ENCODE measurements at places on chromosomes 4 and X.

- no peak overlapping the region for H3K4me3 ChIP-seq
- no peaks in the 10 kb centered on the region for H3K36me3 ChIP-seq
- no peaks in the 10 kb centered on the region for H3K27me3 ChIP-seq
- H3K4me1 ChIP-seq = no peaks in the 10 kb centered on the region
- H3K27ac ChIP-seq = no peak overlapping the region
Observed at GRCh38 chrX:35842674-35843073, 44.5 kb downstream of the MAGEB16 start.

DNA sequence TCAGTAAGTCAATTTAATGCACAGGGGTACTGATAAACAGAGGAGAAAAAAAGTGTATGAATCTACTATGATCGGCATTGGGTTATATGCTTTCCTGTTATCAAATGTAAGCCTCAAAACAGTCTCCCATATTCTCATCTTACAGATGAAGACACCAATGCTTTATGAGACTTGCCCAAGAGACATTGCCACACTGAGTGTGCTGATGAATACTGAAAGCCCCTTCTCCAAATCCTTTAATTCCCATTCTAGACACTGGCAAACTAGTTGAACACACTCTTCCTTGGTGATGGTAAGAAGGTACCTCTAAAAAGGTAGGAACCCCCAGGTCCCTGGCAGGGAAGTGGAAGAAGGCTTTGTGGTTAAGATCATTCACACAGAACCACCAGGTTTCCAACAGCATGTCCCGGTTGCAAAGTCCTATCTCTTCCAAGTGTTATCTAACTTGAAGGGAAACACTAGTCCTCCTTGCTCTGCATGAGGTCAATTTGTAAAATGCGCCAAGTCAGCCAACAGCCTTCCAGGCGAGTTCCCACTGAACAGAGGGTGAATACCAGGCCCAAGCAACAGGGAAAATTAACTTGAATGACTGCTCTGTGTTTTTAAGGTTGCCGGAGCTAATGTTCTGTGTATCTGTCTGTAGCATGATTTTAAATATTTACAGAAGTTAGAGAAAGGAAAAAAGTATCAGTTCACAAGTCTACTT lies 5.1 kb downstream of the SETD7 start:
- H3K36me3 ChIP-seq = peaks cover 1% of the 10 kb centered on the region
- DNase-seq = no peak
- H3K4me1 ChIP-seq = peaks cover 35% of the 10 kb centered on the region
- no peak overlapping the region for H3K4me3 ChIP-seq

DNA sequence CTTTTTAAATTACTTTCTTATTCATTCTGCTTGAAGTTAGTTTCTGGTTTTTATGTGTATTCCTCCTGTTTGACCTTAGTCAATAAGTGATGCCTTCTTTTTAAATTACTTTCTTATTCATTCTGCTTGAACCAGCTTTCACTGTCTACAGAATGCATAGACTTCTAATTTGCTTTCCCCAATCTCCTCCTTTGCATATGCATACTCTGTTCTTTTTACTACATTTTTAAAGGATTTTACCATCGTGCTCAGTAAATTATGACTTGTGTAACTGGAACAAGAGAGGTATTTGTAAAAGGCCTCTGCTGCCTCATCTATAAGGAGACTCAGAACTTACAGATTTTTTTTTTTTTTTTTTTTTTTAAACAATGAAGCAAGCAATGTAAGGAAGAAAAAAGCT lies 228.7 kb downstream of the PPP3CA start:
- H3K36me3 ChIP-seq = no peaks in the 10 kb centered on the region
- peaks cover 2% of the 10 kb centered on the region for H3K27me3 ChIP-seq
- H3K27ac ChIP-seq = no peak overlapping the region
- no peak for DNase-seq
- no peaks in the 10 kb centered on the region for H3K4me1 ChIP-seq
- no peak overlapping the region for H3K4me3 ChIP-seq

DNA sequence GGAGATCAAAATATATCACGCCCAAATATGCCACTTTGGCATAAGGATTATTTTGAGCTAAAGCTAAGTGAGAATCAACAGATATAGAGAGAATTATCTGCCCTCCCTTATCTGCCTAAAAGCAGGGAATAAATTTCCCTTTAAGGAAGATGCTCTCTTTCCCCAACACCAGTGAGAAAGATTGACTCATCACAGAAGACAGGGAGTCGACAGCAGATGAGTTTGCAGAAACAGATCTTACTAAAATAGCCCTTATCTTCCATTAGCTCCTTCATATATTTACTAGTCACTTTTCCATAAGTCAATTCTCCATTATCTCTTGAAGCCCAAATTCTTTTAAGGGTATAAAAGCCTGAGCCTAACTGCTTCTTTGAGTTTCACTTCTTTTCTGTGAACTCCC lies 156.6 kb downstream of the CAMK2D start:
- no peak overlapping the region for H3K4me3 ChIP-seq
- H3K27me3 ChIP-seq = no peaks in the 10 kb centered on the region
- peaks cover 32% of the 10 kb centered on the region for H3K4me1 ChIP-seq
- DNase-seq = no peak

GRCh38 chrX:9966775-9967408 lies at the start of gene CLDN34:
Gene CLDN34 (plus strand): TSS chrX:9967358. CDS start chrX:9967358, 0 bp downstream.
- DNase-seq = no peak
- H3K4me3 ChIP-seq = no peak within 1 kb of the TSS
- peaks cover 3% of the 10 kb centered on the region for H3K27me3 ChIP-seq

GRCh38 chr4:52914051-52914605 lies 52.0 kb downstream of the RASL11B start:
- H3K27ac ChIP-seq = no peak overlapping the region
- H3K4me3 ChIP-seq = no peak overlapping the region
- DNase-seq = no peak
- H3K4me1 ChIP-seq = no peaks in the 10 kb centered on the region
- no peaks in the 10 kb centered on the region for H3K36me3 ChIP-seq

GRCh38 chr4:19557161-19557560 lies 694.5 kb upstream of the SLIT2 start:
- H3K27ac ChIP-seq = no peak overlapping the region
- H3K4me1 ChIP-seq = no peaks in the 10 kb centered on the region
- DNase-seq = no peak
- H3K4me3 ChIP-seq = no peak overlapping the region

- no peaks in the 10 kb centered on the region for H3K4me1 ChIP-seq
- no peak for DNase-seq
- H3K27me3 ChIP-seq = no peaks in the 10 kb centered on the region
Observed at GRCh38 chr4:79476196-79476595, 68.2 kb upstream of the GK2 start.

DNA sequence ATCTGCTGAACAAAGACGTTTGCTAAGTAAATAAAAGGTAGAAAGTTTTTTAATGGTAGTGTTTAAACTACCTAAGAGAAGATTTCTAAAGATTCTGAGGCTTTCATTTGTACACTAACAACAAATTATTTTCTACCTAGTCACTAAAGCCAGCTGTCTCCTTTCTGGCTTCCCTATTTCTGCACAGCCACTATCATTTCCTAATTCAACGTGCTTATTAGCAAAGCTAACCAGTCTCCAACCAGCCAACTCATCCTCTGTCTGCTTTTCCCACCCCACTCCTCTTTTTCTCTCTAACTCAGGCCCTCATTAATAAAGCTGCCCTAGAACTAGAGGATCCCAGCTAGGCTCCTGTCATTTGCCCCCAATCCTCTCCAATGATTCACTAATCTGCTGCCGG lies 118.2 kb downstream of the ZNF827 start:
- no peaks in the 10 kb centered on the region for H3K27me3 ChIP-seq
- no peak overlapping the region for H3K4me3 ChIP-seq
- H3K36me3 ChIP-seq = peaks cover 52% of the 10 kb centered on the region
- DNase-seq = no peak
- H3K4me1 ChIP-seq = peaks cover 62% of the 10 kb centered on the region
- H3K27ac ChIP-seq = no peak overlapping the region

GRCh38 chrX:115047181-115047580 lies 29.8 kb upstream of the IL13RA2 start:
- no peaks in the 10 kb centered on the region for H3K36me3 ChIP-seq

DNA sequence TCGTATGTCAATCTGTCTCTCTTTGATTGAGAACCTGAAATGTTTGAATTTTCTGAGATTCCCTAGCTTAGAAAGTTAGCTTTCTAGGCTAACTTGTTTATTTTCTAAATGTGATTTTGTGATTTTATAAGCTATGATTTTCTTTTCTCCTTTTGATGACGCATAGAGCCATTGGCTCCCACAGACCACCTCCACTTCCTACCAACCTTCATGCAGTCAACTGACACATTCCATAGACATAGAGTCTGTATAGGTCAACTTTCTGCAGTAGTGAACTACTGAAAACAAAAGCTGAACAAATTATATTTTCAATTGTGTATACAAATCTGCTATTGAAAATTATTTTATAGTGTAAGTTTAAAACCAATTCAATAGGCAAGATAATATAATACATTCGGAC lies 2.8 kb upstream of the SULT1B1 start:
- peaks cover 46% of the 10 kb centered on the region for H3K4me1 ChIP-seq
- H3K36me3 ChIP-seq = peaks cover 5% of the 10 kb centered on the region
- no peaks in the 10 kb centered on the region for H3K27me3 ChIP-seq
- DNase-seq = no peak
- no peak overlapping the region for H3K4me3 ChIP-seq

- peaks cover 5% of the 10 kb centered on the region for H3K4me1 ChIP-seq
- H3K4me3 ChIP-seq = no peak overlapping the region
- no peak for DNase-seq
Observed at GRCh38 chr4:112766422-112766821, 129.5 kb downstream of the LARP7 start.

DNA sequence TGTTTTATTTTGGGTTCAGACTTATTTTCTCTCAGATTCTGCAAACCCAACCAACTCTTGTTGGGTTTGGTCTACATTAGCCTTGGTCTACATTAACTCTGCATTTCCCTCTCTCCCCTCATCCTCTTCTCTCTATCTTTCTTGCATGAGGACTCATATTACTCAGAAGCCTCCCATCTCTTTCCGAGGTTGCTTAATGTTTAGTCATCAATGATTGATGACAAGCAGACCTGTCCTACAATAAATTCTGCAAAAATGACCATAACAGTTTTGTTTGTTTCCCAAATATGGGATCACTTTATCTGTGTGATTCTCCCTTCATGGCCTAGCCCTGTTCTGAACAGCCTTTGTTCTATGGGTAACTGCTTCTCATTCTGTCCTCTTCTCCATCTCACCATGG lies 75.2 kb downstream of the GABRB1 start:
- H3K4me3 ChIP-seq = no peak overlapping the region
- H3K36me3 ChIP-seq = no peaks in the 10 kb centered on the region
- no peak overlapping the region for H3K27ac ChIP-seq

- no peak overlapping the region for H3K27ac ChIP-seq
- peaks cover 13% of the 10 kb centered on the region for H3K27me3 ChIP-seq
- no peak overlapping the region for H3K4me3 ChIP-seq
- H3K36me3 ChIP-seq = no peaks in the 10 kb centered on the region
- H3K4me1 ChIP-seq = no peaks in the 10 kb centered on the region
- no peak for DNase-seq
Observed at GRCh38 chr4:140764785-140765392, 8.7 kb upstream of the TBC1D9 start.

DNA sequence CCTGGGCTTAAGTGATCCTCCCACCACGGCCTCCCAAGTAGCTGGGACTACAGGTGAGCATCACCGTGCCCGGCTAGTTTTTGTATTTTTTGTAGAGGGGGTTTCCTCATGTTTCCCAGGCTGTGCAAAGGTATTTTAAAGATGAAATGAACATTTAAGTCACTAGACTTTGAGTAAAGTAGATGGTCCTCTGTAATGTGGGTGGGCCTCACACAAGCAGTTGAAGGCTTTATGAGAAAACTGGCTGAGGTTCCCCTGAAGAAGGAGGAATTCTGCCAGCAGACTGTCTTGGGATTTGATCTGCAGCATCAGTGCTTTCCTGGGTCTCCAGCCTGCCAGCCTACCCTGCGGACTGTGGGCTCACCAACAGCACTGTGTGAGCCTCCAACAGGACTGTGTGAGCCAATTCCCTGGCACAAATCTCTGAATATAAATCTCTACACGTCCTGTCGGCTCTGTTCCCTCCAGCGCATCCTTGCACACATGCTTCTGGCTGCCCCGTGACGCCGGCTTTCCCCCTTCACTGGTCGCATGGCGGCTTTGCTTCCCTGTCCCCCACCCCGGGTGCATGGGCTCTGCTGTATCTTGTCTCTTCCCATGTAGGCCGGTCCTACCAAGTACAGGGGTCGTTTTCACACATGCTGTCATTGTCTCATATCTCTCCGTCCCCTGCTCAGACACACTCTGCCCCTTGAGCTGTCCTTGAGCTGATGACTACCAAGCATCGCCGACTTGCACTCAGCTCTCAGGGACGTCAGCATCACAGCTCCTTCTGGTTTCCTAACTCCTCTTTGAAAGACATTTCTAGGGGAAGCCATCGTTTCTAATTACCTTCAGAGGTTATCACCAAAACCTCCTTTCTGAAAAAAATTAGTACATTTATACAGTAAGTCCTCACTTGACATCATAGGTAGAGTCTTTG lies 46.4 kb downstream of the RWDD4 start:
- H3K4me3 ChIP-seq = no peak overlapping the region
- peaks cover 12% of the 10 kb centered on the region for H3K27me3 ChIP-seq
- no peak for DNase-seq
- H3K27ac ChIP-seq = no peak overlapping the region

DNA sequence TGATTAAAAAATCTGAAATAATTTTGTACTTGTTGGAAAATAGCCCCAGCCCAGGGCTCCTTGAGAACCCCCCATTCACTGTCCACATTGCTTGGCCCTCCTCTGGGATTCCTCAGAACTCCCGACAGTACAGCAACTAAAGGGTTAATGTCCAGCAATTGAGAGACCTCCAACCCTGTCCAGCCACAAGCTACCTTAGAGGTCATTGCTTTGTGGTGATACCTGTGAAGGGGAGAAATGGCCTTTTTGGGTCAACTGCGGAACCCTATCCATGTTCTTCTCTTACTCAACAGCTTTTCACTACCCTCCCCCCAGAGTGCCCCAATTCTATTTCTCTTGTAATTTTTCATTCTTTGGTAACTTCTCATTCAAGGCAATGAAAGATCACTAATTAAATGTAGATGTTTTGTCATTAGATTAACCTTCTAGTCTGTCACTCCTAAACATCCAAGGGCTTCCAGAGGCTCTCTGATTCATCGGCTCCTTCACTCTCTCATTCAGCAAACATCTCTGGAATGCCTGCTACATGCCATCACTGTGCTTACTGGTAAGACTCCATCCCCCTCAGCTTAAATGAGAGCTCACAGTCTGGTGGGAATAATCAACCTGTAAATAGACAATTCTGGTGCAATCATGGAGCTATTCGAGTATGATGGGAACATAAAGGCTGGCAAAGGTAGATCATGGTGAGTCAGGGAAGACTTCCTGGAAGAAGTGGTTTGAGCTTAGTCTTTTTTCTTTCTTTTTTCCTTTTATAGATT lies 241.4 kb upstream of the PGRMC2 start:
- peaks cover 3% of the 10 kb centered on the region for H3K27me3 ChIP-seq
- peaks cover 8% of the 10 kb centered on the region for H3K4me1 ChIP-seq
- no peak for DNase-seq
- H3K27ac ChIP-seq = no peak overlapping the region
